ENCODE measurements at places on chromosomes 1 and 21.
A peak's percentile ranks its signal among the peaks of the same experiment; 100 is the strongest.

GRCh38 chr1:90480271-90480835, 236.7 kb downstream of the BARHL2 start:
- DNase-seq: no peak

- DNase-seq: no peak
These were observed 132.5 kb upstream of the LYPLAL1 start for GRCh38 chr1:219041141-219041540.

DNA sequence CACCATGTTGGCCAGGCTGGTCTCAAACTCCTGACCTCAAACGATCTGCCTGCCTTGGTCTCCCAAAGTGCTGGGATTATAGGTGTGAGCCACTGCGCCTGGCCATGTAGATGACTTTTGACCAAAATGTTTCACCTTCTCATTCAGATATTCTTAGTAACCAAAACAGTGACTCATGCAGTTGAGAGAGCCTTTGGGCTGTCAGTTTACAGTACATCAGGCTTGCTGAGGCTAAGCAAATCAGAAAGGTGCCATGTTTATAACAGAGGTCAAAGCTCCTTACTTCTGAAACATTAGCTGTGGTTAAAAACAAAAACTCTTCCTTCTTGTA, 21.0 kb downstream of the CNIH4 start:
- DNase-seq: no peak

GRCh38 chr1:231416901-231417300, 5.2 kb downstream of the EGLN1 start:
- no peak for DNase-seq

- no peak for DNase-seq
These were observed at the start of gene TRIM58 for GRCh38 chr1:247857069-247857984. Gene TRIM58, plus strand, starts transcription at chr1:247857187. Its CDS starts 60 bp downstream, at chr1:247857247.

GRCh38 chr1:230864441-230864840, 3.9 kb downstream of the C1orf198 start:
- DNase-seq: no peak

- no peak for DNase-seq
These were observed 441 bp downstream of the YARS1 start for GRCh38 chr1:32816676-32817158.

DNA sequence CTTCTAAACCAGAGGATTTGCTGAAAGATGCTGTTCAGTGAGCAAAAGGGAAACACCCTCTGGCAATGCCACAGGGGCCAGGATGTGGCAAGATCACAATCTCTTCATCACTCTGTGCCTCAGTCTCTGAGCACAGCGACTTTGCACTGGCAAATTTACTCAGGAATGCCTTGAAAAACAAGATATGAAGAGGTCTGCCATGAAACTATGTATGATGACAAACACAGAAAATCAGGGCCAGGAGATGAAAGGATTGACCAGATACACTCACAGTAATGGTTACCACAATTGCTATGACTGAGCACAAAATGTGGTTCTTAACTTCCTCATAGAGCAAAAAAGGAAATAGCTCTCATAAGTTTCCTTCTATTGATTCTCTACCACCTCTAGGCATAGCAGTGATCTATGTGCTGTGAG, 5.8 kb downstream of the TTC13 start:
- no peak for DNase-seq

DNA sequence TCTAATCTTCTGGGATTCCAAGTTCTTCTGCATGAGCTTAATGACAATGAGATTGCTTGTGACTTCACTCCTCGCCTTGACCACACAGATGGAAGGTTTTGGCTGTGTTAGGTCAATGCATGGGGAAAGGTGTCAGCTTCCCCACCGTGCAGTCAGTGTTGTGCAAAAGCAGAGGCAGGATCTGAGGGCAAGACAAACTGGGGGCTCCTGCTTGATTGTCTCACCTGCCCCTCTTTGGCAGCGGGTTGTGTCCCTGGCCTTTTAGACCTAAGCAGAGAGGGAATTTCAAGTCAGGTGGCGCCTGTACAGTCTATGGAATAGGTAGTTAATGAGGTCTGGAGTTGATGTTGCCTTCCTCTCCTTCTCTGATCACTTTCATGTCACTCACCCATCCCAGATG, 150.1 kb downstream of the CNIH3 start:
- DNase-seq: peak; percentile 46
